RPMI7951 (cell line): ENCODE measurements at places on chromosomes 13 and 19.

GRCh38 chr13:23845105-23845725, 44.0 kb downstream of the MIPEP start:
- no peak for DNase-seq

DNA sequence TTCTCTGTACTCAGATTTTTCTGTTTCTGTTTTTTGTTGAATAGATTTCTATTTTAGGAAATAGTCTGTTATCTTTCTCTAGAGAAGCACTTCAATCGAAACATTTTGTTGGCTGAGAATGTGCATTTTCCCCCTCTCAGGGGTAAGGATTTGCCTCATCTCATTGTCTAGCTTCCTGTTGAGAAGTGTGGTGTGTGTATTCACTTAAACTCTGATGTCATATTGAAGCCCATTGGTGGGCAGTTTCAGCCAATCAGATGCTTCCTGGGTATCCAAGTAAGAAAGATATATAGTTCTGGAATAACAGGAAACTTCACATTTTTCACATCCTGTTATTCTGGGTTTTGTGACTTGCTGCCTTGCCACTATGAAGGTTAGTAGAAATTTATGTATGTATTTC, 87.6 kb downstream of the ARHGEF7 start:
- peak; percentile 40 for DNase-seq

DNA sequence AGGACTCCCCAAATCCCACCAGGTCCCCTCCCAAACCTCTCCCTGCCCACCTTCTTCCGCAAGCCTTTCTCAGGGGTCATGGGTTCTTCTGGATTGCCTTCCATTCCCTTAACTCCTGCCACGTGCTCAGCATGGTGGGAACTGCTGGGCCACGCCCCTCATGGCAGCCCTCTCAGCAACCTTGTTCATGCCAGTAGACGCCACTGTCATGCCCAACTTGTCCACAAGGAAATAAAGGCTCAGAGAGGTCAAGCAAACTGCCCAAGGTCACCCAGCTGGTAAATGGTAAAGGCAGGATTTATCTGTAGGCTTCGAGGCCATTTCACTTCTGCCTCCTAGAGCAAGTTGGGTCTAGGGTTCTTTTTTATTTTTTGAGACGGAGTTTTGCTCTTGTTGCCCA, 10.9 kb downstream of the PRAM1 start:
- DNase-seq, result no peak

DNA sequence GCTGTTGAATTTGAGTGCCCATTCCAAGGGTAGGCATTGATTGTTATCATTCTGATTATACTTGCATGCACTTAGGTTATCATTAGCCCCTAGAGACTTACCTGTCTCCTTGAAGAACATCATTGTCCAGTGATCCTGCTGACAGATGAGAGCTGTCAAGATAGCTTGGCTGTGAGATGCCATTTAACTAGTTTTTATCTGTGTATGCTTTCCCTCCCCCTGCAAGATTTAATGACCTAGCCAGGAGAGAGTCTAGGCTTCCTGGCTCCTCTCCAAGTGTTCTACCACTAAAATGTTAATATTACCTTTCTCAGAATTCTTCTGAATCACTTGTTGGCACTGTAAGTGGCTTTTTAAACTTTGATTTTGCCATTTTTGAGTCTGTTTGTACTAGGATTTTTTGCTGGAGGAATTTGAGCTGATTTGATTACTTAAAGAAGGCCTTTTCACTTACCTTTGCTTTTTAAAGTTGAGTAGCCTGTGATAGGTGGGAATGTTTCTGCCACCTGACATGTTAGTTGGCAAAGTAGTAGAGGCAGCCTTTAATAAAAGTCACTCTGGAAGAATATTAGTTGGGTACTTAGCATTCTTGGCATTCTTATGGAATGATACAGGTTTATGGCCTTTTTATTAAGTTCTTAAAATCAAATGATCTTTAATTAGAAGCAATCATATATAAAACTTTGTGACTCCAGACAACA, 41.1 kb downstream of the ARHGAP35 start:
- DNase-seq, result peak; percentile 27

DNA sequence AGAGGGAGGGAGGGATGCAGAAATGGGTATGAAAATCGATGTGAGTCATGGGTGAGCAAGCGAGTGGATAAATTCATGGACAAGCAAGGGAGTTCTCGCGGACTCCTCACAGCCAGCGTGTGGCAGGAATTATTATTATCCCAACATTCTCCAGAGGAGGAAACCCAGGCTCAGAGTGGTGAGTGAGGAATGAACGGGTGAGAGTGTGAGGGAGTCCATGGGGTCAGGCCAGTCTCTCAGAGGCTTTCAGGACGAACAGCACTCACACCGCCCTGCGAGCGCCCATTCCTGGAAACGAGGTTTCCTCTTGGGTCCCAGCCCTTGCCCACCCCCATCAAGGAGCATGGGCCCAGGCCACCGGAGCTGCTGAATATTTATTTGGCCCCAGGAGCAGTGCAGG, 6.3 kb upstream of the DNAAF3 start:
- peak; percentile 68 for DNase-seq

GRCh38 chr19:1390890-1391423, 7.2 kb downstream of the NDUFS7 start:
- DNase-seq, result no peak

DNA sequence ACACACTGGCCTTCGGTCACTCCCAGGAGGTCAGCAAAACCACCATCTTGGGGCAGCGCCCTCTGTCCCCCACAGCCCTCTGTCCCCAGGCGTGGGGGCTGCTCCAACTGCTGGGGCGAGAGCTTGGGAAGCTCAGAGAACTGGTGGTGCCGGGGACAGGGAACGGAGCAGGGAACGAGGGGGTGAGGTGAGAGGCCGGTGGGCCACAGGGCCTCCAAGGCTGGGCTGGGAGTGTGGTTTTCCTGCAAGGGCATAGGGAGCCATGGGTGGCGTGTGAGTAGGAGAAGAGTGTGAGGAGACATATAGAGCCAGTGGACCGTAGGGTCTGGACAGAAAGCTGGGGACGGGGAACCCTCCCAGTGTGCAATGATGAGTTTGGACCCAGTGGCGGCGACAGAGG, 34.1 kb downstream of the F2RL3 start:
- DNase-seq, result no peak

DNA sequence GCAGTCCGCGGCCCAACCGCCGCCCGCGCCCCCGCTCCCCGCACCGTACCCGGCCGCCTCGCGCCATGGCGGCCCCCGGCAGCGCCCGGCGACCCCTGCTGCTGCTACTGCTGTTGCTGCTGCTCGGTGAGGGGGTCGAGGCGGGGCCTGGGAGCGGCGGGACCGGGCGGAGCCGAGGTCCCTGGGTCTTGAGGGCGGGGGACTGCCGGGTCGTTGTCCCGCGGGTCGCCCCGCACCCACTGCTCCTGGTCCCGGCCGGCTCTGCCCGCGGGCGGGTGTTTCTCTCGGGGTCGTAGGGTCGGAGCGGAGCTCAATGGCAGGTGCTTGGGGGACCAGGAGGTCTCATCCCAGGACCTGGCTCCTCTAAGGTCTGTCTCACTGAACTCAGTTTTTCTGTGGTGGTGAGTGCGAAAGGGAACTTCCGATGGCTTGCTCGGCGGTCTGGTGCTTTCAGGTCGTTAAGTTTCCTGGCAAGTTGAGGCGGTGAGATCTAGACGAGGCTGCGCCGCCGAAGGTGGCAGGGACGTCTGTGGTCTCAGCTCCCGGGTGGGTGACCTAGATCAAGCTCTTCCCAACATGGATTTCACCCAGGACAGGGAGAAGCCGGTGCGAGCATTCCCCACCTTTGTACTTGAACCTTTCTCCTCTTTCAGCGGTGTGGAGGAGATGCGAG, 467 bp downstream of the LAMP1 start:
- peak; percentile 6 for DNase-seq
